ENCODE measurements at places on chromosomes 2 and 18.
A peak's percentile ranks its signal among the peaks of the same experiment; 100 is the strongest.

GRCh38 chr2:219245899-219246230 lies 586 bp downstream of the STK16 start:
- DNase-seq: no peak

- no peak for DNase-seq
Observed at GRCh38 chr2:173851141-173851641, 114.0 kb downstream of the SP3 start.

DNA sequence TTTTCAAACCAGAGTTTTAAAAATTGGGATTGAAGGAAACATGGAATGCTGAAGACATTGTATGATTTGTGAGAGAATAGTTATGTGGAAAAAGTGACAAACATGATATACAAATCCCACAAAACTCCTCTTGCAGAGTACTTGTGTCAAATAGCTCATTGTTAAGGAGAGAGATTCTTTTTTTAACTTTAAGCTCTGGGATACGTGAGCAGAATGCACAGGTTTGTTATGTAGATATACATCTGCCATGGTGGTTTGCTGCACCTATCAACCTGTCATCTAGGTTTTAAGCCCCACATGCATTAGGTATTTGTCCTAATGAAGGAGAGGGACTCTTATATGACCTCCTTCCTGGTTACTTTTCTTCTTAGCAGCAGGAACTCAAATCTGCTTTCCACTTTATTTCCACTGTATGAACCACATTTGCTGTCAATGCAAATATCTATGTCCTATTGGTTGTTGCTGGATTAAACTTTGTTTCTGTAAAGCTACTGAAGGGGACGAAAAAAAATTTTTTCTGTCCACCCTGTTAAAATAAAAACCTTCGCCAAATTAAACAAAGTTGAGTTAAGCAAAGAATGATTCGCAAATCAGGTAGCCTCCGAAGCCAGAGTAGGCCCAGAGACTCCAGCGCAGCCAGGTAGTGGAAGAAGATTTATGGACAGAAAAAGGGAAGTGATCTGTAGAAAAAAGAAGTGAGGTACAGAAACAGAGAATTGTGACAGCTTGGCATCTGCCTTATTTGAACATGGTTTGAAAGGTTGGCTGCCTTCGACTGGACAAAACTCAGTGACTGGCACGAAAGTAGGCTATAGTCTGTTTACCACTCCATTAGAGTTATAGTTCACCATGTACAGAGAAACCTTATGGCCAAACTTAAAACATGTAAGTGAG lies 430.1 kb upstream of the CHST9 start:
- no peak for DNase-seq

DNA sequence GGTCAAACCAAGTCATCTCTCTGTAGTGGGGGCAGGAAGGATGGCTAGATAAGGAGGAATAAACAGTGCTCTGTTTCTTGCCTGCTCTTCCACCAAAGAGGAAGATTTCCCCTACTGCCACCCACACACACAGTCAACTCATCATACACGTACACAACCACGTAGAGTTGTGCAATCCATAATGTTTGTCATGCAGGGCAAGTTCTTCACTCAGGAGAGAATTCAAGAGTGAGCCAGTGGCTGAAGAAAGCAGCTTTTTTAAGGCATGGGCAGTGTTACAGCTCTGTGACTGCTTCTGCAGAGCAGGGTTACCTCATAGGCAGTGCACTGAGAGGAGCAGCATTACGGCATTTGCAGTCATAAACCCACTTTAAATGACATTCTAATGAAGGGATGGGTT lies 283.0 kb downstream of the RND3 start:
- peak; percentile 35 for DNase-seq

DNA sequence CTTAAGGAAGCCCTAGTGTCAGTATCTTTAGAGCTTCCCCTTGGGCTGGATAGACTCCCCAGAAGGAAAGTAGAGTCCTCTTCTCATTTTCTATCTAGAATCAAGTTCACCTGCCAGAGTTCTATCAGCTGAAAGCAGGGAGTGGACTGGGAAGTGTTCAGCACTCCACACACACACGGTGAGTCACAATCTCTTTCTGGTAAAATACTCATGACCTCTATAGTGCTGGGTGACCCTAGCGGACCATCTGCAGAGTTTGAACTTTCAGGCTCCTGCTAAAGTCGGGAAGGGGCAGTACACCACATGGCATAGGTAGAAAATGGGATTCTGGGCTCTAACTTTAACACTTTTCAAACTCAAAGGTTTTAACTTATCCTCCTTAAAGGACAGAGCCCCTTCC lies 43.3 kb downstream of the SAP130 start:
- no peak for DNase-seq

GRCh38 chr2:238138331-238139195 lies at the start of gene KLHL30:
TSS of gene KLHL30 (plus strand) at chr2:238138668. CDS start at chr2:238140755, 2,087 bp downstream.
- no peak for DNase-seq

DNA sequence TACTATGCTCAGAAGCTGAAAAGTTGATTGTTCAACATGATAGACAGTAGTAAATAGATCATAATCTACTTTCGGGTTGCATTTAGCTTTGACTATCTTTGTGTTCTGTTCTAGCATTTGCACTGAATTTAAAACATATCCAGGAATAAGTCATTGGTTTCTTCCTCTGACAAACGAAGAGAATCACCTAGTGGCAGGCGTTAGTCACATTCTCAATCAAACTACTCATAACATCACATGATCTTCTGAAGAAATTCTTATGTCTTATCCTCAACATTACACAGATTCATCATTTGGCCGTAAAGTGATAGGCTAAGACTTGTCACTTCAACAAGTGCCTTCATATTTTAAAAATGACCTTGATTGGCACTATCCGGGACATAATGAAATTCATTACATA lies 63.6 kb upstream of the TTC21B start:
- DNase-seq: no peak

- DNase-seq: no peak
Observed at GRCh38 chr2:211751848-211752247, 786.8 kb downstream of the ERBB4 start.

- DNase-seq: no peak
Observed at GRCh38 chr2:240798327-240798905, 21.6 kb downstream of the KIF1A start.

- no peak for DNase-seq
Observed at GRCh38 chr18:25734336-25734735, 356.1 kb downstream of the SS18 start.

- no peak for DNase-seq
Observed at GRCh38 chr2:237276716-237277490, 137.1 kb downstream of the COL6A3 start.

GRCh38 chr2:230774348-230774951 lies 61.8 kb downstream of the CAB39 start:
- peak; percentile 75 for DNase-seq

DNA sequence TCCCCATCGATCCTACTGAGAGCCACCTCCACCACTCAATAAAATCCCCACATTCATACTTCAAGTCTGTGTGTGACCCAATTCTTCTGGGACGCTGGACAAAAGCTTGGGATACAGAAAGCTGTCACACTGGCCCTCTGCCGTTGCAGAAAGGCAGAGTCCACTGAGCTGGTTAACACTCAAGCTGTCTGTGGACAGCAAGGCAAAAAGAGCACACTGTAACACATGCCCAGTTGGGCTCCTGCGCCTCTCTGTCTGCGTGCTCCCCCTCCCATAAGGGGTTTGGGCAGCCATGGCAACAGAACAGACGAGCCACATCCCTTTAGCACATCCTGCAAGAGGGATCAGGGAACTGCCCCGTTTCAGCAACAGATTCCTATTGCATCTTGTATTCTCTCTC lies 106.9 kb upstream of the RGPD4 start:
- DNase-seq: no peak

DNA sequence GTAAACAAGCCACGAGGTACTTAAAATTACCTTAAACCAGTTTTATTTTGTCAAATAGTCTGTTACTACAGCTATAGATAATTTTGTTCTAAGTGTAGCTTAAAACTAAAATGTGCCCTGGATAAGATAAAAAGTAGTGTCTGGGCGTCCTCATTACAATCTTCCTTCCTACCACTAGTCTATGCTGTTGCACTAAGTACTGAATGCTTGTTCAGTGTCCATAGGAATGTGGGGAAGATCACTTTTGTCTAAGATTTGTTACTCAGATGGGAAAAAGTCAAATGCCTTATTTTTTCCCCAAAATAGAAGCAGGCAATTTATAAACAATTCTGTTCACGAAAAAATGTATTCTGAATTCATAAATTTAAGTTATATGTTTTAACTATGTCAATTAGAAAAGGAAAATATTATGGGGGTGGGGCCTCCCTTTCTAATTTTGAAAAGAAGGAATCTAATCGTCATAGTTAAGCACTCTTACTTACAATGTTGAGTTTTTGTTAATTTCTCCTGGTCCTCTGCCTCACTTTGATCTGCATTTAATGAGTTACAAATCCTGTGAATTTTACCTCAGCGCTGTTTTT lies 140.4 kb upstream of the VRK2 start:
- peak; percentile 49 for DNase-seq

- DNase-seq: no peak
Observed at GRCh38 chr2:17879913-17880274, 1.4 kb downstream of the KCNS3 start.

DNA sequence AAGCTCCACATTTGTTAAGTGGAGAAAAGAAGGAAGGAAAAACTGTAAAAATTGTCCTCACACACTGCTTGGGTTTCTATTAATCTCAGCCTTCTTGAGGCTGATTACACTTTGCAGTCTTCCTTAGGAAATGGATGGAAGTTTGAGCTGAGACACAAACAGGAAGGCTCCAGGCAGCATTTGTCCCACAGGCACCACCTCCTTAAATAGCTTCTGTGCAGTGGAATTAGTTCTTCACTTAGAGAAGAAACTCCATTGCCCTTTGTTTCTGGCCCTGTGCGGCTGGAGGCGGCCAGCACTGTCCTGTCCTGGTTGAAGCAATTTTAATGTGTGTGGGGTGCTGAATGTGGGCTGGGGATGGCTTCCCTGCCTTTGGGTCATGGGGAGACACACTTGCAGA lies 44.3 kb downstream of the ARHGAP28 start:
- no peak for DNase-seq

- no peak for DNase-seq
Observed at GRCh38 chr2:112184121-112184520, 45.9 kb downstream of the FBLN7 start.

- no peak for DNase-seq
Observed at GRCh38 chr18:80105369-80106167, 3.5 kb upstream of the ADNP2 start.

GRCh38 chr2:49702740-49703139 lies 548.4 kb upstream of the FSHR start:
- DNase-seq: no peak

DNA sequence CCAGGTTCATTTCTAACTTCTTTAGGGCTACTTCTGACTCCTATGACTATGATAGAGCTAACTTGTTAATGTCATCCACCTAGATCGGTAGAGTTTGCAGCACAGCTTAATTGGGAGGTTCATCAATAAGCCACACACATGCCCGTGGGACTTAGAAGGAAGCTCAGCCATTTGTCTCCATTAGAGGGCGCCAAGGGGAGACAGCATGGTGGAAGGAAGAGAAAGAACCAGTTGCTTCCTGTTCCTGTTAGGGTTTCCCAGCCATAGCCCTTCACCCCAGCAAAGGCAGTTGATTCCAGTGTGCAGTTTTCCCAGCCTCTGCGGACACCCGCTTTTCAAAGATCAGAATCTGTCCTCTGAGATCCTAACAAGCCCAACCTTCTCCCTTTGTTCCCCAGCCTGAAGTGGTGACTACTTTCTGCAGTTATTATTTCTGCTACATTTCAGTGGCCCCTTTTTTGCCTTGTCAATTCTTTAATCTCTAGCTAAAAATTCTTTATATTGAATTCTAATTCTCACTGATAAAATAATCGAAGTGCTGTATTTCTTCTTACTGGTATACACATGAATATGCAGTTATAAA lies 30.3 kb downstream of the MAIP1 start:
- DNase-seq: peak; percentile 68

GRCh38 chr18:78979056-78979729 lies 425 bp upstream of the SALL3 start:
- no peak for DNase-seq

- no peak for DNase-seq
Observed at GRCh38 chr18:62808123-62808522, 92.8 kb downstream of the PHLPP1 start.

DNA sequence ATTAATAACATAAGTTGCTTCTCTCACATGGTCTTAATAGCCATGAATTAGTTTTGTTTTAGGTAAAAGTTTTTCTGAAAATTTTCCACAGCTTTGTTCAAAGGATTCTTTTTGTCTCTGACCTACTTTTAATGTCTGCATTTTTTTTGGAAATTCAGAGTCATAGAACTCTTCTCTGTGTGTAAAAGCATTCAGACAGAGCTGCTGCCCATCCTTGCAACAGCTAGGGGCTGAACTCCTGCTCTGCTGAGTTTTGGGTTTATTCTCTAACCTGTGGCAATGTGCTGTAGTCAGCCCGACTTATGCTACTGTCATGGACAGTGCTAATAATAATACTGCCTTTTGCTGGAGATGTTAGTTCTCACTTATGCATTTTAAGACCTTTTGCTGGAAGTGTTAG lies 44.1 kb downstream of the RALBP1 start:
- no peak for DNase-seq

- DNase-seq: no peak
Observed at GRCh38 chr2:182228741-182229140, 198.1 kb downstream of the PDE1A start.

- DNase-seq: no peak
Observed at GRCh38 chr2:52904355-52904891, 863.2 kb upstream of the CHAC2 start.

DNA sequence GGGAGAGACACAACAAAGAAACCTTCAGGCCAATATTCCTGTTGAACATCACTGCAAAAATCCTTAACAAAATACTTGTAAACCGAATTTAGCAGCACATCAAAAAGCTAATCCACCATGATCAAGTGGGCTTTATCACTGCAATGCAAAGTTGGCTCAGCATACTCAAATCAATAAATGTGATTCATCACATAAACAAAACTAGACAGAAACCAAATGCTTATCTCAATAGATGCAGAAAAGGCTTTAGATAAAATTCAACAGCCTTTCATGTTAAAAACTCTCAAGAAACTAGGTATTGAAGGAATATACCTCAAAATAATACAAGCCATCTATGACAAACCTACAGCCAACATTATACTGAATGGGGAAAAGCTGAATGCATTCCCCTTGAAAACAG lies 20.6 kb downstream of the GTF2A1L start:
- DNase-seq: no peak

- no peak for DNase-seq
Observed at GRCh38 chr2:75243219-75243618, 43.9 kb upstream of the TACR1 start.

- no peak for DNase-seq
Observed at GRCh38 chr2:219071131-219071816, 10.6 kb upstream of the IHH start.

GRCh38 chr2:167438206-167438605 lies 549.9 kb downstream of the XIRP2 start:
- peak; percentile 0 for DNase-seq

- no peak for DNase-seq
Observed at GRCh38 chr18:48923746-48924629, 26.8 kb downstream of the SMAD7 start.

- no peak for DNase-seq
Observed at GRCh38 chr18:76619621-76620315, 124.7 kb upstream of the ZNF516 start.

- no peak for DNase-seq
Observed at GRCh38 chr18:53772293-53772692, 452.2 kb downstream of the MBD2 start.
